Hematopoietic multipotent progenitor cell treated with erythropoietin and hydrocortisone succinate and interleukin-3 and kit ligand, for 17 days (in vitro differentiated cells): ENCODE measurements at places on chromosomes 3 and 15.

- no peak for DNase-seq
These were observed 7.3 kb upstream of the HEG1 start for GRCh38 chr3:125062904-125063618.

DNA sequence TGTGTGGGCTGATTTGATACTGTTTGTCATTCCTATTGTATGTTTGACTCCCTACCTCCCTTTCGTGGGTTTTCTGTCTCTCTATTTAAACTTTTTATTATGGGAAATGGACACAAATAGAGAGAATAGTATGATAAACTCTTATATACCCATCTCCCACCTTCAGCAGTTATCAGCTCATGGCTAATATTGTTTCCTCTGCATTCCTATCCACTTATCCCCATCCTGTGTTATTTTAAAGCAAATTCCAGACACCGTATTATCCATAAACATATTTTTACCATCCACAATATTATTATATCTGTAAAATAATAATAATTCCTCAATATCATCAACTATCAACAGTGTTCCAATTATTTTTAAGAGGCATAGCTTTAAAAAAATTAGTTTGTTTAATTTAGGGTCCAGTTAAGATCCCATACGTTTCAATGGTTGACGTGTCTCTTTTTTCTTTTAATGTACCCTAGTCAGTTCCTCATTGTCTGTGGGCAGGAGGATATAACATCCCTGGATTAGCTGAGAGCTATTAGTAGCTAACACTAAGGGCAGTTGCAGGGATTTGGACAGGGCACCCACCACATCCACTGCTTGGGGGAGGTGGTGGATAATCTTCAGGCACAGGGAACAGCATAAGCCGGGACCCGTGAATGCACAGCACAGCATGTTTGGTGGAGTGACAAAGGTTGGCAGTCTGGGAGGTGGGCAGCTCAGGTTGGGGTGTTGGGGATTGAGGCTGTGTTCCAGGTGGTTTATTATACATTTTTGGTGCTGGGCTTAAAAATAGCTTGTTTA is 23.5 kb downstream of the PLCL2 start:
- peak; percentile 44 for DNase-seq

DNA sequence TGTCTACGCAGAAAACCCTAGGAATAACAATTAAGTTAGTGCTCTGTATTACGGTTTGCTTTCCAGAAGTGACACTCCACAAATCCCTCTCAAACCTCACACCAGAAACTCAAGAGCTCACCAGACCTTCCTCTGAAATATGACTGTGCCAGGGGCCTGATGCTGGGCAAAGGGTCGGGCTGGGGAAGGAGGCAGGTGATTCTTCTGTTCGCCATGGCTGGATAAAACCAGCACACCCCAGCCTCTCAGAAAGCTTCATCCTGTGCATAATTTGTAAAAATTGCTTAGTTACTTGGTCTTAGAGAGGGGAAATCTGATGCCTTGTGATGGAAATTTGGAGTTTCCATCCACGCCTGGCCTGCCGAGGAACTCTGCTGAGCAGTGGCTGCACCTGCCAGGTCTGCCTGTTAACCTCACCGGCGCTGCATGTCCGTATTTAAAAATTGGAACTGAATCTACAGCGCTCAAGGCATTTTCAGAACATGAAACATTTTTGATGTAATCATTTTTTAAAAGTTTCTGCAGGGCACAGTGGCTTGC is 22.7 kb upstream of the ATP1B3 start:
- DNase-seq, result no peak

GRCh38 chr3:49294343-49294742 is 17.3 kb upstream of the C3orf62 start:
- DNase-seq, result no peak

GRCh38 chr15:93358166-93359059 is 269.4 kb upstream of the RGMA start:
- no peak for DNase-seq

GRCh38 chr3:108322352-108322751 is 26.0 kb downstream of the HHLA2 start:
- no peak for DNase-seq

DNA sequence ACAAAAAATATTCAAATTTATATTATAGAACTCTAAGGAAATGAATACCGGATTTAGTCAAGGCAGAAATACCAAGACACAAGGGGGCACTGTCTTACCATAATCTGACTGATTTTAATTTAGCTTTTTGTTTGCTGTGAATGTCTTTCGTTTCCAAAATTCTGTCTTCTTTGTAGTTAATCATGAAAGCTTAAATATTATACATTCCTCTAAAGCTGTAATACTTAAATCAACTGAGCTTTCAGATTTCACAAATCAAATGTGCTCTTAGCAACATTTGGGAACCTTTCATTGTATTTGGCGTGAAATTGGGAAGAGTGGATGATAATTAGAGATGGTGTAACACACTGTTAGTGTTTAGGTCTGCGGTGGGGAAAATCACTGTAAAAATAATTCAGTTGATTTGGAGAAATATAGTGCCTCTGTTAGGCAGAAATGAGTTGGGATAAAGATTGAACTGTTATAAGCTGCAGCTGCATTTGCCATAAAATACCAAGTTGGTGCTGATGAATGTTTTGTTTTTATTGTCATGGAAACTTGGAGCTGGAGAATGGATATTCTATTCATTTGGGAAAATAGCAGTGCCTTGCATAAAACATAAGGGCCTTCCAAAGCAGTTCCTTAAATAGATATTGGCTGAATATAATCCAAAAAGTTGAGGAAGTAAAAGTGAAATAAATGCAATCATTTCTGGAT is 228.2 kb downstream of the TCF12 start:
- DNase-seq, result peak; percentile 45
